Stimulated activated CD4-positive, alpha-beta T cell treated with anti-CD3 and anti-CD28 coated beads, Interleukin-1b, Interleukin-23, amount 100 ng/mL, for 24 hours (primary cell): ENCODE measurements at places on chromosomes 11 and 22.

GRCh38 chr11:62169448-62169847, 20.6 kb upstream of the SCGB1D1 start:
- no peak for DNase-seq

DNA sequence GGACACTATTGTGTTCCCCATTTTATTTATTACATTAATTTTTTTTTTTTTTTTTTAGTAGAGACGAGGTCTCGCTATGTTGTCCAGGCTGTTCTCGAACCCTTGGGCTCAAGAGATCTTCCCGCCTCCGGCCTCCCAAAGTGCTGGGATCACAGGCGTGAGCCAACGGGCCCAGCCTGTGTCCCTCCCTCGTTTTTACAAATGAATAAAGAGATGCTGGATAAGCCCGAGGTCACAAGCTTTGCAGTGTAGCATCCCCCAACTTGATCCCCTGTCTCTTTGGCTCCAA, 297 bp upstream of the MTFP1 start:
- no peak for DNase-seq

GRCh38 chr11:64667154-64667745, 55.7 kb downstream of the NRXN2 start:
- no peak for DNase-seq

- no peak for DNase-seq
These were observed 1.6 kb upstream of the SUSD2 start for GRCh38 chr22:24179478-24180210.

GRCh38 chr22:19916941-19917340, 24.6 kb upstream of the COMT start:
- no peak for DNase-seq

DNA sequence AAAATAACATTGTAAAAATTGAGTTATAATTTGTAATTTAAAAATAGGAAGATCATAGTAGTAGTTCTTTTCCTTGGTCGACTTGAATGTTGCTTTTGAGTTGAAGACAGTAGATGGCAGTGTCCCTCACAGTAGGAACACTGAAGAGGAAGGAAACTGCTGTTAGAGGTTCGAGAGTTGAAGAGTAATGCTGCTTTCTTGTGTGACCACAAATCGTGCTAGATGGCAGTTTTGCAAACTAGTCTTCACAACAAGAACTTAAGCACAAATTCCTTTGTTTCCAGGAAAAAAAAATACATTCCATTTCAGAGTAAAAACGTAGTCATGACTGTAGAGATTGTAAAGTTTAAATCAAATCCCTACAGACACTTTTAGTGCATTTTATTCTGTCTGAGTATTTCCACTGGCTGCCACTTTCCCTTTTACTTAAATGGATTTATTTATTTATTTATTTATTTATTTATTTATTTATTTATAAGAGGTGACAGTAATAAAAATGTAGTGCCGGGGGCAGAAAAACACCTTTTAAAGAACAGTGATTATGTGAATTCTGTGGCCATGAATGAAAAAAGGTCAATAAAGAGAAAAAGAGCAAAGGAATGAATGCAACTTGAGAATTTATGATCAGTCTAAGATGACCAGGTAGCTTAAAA, 54.6 kb downstream of the SPECC1L start:
- no peak for DNase-seq

DNA sequence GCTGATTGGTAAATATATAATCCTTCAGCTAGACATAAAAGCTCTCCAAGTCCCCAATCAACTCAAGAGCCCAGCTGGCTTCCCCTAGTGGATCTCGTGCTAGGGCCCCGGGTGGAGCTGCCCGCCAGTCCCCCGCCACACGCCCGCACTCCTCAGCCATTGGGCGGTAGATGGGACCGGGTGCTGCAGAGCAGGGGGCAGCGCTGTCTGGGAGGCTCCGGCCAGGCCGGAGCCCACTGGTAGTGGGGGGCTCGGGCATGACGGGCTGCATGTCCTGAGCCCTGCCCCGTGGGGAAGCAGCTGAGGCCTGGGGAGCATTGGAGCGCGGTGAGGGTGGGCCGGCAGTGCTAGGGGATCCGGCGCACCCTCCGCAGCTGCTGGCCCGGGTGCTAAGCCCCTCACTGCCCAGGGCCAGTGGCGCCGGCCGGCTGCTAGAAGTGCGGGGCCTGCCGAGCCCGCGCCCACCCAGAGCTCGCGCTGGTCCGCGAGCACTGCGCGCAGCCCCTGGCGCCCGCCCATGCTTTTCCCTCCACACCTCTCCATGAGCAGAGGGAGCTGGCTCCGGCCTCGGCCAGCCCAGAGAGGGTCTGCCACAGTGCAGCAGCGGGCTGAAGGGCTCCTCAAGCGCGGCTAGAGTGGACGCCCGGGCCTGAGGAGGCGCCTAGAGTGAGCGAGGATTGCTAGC, 1680.6 kb upstream of the RAG2 start:
- no peak for DNase-seq

- DNase-seq = no peak
These were observed 291.4 kb downstream of the TMEM135 start for GRCh38 chr11:87329172-87329571.

- no peak for DNase-seq
These were observed 35.9 kb upstream of the HORMAD2 start for GRCh38 chr22:30044369-30044768.

DNA sequence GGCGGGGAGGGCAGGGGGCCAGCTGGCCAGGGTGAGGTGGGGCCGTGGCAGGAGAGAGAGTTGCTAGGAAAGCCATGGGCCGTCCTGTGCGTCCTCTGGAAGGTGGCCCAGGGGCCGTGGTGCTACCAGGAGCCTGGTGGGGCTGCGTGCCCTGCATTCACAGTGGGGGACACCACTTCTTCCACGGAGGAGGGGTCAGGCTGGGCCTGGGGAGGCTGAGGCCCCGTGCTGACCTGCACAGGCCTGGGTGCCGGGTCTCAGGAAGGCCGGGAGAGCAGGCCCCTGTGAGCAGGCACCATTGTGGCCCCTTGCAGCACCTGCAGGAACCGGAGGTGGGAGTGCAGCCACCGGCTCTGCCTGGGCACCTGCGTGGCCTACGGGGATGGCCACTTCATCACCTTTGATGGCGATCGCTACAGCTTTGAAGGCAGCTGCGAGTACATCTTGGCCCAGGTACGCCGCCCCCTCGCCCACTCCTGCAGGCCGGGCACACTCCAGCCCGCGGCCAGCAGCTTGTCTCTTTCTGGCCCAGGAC, 12.0 kb downstream of the MUC5B start:
- no peak for DNase-seq

- no peak for DNase-seq
These were observed 34.3 kb downstream of the MTMR3 start for GRCh38 chr22:29917052-29917902.

DNA sequence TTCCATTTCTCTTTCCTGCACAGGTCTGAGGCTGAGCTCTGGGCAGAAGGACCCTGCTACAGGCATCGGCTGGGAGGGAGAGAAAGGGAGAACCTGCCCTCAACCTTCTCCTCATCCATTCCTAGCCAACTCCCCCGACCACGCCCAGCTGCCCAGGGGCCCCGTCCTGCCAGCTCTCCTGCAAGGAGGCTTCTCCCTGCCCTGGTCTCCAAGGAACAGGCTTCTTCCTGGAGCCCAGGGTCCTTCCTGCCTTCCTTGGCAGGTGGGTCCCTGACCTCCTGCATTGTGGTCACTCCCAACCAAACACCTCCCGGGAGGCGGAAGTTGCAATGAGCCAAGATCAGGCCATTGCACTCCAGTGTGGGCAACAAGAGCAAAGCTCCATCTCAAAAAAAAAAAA, 12.5 kb upstream of the HMOX1 start:
- no peak for DNase-seq

GRCh38 chr11:70278994-70279393, 8.5 kb downstream of the PPFIA1 start:
- DNase-seq = no peak

DNA sequence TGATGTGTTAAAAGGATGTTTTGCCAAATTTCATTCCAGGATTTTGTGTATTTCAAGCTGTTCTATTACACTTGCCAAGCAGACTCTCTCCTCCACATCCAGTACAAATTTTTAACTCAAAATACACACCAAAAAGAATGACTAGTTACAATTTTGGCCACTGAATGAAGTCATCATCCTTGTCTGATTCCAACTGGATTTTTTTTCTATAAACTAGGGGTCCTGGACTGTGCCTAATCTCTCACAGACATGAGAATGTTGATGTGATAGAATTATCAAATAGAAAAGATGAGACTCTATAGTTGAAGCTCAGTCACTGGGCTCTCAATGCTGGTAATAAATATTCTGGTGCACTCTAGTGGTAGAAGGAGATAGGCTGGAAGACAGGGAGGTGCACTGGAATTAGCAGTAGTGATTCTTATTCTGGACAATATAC, 85.8 kb downstream of the FANCF start:
- no peak for DNase-seq

DNA sequence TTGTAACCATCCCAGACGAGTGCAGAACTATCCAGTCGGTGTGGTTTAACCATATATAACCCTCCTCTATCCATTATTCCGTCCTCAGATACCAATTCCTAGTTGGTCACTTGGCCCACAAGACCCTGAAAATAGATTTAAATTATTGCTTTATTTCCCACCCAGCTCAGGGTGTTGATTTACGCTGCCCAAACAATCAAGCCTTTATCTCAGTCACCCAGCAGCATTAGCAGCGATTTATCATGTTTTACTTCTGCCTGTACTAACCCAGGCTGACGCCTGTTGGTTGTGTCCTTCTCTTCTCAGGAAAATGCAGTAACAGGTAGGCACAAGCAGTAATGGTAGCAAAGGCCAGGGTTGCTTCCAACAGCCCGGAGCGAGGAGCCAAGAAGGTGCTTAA, 81.2 kb downstream of the DSCAML1 start:
- DNase-seq = no peak

- DNase-seq = no peak
These were observed 33.6 kb upstream of the SUSD2 start for GRCh38 chr22:24147666-24148065.

DNA sequence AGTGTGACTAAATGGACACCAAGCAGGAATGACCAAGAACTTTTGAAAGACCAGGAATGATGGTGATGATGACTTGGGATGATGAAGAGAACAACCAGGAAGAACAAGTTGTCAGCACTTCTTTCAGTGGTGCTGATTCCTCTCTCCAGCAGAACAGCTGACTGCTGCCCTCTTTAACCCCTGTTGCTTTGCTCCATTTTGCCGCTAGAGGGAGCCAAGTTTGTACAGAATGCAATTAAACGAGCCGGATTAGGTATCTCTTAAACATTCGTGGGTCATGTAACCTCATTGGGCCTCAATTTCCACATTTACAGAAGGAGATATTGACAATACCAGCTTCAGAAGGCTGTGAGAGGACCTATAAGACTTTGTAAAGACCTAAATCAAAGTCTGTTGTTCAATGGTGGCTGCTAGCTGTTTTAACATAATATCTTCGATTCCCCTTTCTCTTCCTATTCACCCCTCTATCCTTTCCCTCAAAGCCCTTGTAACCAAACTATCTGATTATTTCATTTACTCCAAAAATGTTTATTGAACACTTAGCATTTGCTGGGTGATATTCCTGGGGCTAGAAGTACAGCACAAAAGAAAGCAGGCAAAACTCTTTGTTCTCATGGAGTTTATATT, 1.9 kb downstream of the OR4S1 start:
- peak; percentile 39 for DNase-seq

DNA sequence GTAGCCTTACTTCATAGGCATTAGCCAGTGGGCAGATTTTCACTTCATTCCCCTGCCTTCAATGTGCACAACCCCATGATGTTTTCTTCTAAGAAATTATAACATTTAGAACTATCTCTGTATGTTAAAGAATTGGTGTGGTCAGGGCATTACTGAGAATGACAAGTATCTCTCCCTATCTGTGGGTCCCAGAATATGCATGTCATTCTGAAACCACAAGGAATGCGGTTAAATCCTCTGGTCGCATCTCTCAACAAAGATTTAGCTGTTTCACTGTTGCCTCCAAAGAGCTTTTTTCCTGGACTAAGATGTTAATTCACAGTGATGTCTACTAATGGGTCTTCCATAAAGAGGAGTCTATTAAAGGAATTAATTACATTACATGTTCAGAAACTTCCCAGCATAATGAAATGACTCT, 62.7 kb downstream of the LIF start:
- no peak for DNase-seq

- DNase-seq = no peak
These were observed 338.2 kb upstream of the NCAM1 start for GRCh38 chr11:112623057-112623456.

- peak; percentile 20 for DNase-seq
These were observed 58.2 kb upstream of the FTH1 start for GRCh38 chr11:62025487-62026105.

- DNase-seq = no peak
These were observed 42.1 kb upstream of the MOB2 start for GRCh38 chr11:1528710-1529109.

DNA sequence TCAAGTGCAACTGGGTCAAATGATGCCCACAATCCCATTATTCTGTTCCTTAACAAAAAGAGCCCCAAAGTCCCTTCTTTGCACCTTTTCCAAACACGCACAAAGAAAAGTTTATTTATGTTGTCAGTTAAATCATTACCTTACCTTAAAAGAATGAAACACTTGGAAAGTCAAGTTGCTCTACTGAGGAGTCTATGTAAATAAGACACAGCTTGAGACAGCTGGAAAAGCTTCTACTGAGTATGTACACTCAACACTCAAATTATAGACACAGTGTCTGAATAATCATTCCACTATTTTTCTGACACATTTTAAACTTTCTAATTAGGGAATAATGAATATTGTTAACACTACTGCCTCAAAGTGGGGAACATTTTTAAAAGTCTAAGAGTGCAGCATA, 21.6 kb upstream of the PHLDA2 start:
- DNase-seq = no peak

DNA sequence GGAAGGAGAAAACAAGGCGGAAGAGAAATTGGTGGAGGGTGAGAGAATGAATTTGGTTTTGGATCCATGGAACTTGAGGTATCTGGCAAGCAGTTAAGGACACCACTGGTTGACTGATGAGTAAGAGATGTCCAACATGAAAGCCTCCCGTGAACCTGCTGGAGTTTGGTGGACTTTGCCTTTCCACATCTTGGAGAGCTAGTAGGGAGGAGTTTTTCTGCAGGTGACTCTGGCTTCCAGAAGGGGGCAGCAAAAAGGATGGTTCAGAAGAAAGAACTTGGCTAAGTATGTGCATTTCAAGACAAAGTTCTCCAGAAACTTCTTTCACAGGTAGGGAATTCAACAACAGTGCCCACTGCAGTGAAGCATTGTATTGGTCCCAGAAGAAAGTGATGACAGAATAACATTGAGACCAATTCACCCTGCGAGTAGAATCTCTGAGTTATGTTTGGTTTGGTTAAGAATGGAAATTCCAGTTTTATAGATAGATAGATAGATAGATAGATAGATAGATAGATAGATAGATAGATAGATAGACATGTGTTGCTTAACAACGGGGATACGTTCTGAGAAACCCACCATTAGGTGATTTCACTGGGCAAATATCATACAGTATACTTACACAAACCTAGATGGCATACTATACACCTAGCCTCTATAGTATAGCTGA, 28.5 kb downstream of the DCDC1 start:
- no peak for DNase-seq

- DNase-seq = no peak
These were observed 39.0 kb downstream of the IL18BP start for GRCh38 chr11:72037554-72038311.

GRCh38 chr11:37544491-37544890, 946.5 kb upstream of the RAG2 start:
- no peak for DNase-seq

GRCh38 chr11:127470306-127470884, 469.8 kb upstream of the KIRREL3 start:
- no peak for DNase-seq
